Purkinje cell (primary cell): ENCODE measurements at places on chromosomes 4 and X. TPM values are rescaled to one million over a fixed set of nuclear protein-coding genes. Genes with fewer than 3 reads are reported as not detected.

Gene ZCCHC18
- polyA plus RNA-seq, result 4.3 and 5.7 TPM in 2 replicates

Gene STPG2
- polyA plus RNA-seq, result 0.24 and 0.30 TPM in 2 replicates

Gene OPN1MW
- not detected in 2 replicates for polyA plus RNA-seq

Gene TIGD4
- 0.59 TPM in 1 of 2 replicates, not detected in the other for polyA plus RNA-seq

Gene NPFFR2
- polyA plus RNA-seq, result 0.12 TPM in 1 of 2 replicates, not detected in the other

Gene AMER1
- 0.36 and 0.62 TPM in 2 replicates for polyA plus RNA-seq

Gene BANK1
- polyA plus RNA-seq, result 0.89 TPM in 1 of 2 replicates, not detected in the other

Gene BEX4
- polyA plus RNA-seq, result 241 and 356 TPM in 2 replicates

Gene ARX
- 0.66 and 2.2 TPM in 2 replicates for polyA plus RNA-seq

Gene SORCS2
- polyA plus RNA-seq, result 5.2 and 8.3 TPM in 2 replicates

Gene INPP4B
- 2.7 and 5.4 TPM in 2 replicates for polyA plus RNA-seq

Gene TMPRSS11A
- 0.60 and 1.2 TPM in 2 replicates for polyA plus RNA-seq

Gene ARHGAP36
- polyA plus RNA-seq, result 1.7 TPM in 1 of 2 replicates, not detected in the other

Gene CT45A10
- polyA plus RNA-seq, result not detected in 2 replicates

Gene CYBB
- polyA plus RNA-seq, result 0.08 TPM in 1 of 2 replicates, not detected in the other

Gene SMR3B
- not detected in 2 replicates for polyA plus RNA-seq

Gene HS6ST2
- polyA plus RNA-seq, result 45.7 and 53.7 TPM in 2 replicates

Gene GPR50
- not detected in 2 replicates for polyA plus RNA-seq

Gene BMPR1B
- 29.6 and 34.4 TPM in 2 replicates for polyA plus RNA-seq

Gene EGF
- polyA plus RNA-seq, result not detected in 2 replicates

Gene TMEM255A
- 142 and 168 TPM in 2 replicates for polyA plus RNA-seq

Gene PCSK1N
- polyA plus RNA-seq, result 12.2 and 25.7 TPM in 2 replicates

Gene S100G
- not detected in 2 replicates for polyA plus RNA-seq

Gene RBM10
- polyA plus RNA-seq, result 3.1 and 3.5 TPM in 2 replicates

Gene MAGEA11
- polyA plus RNA-seq, result not detected in 2 replicates

Gene RADX
- 1.2 TPM in 1 of 2 replicates, not detected in the other for polyA plus RNA-seq

Gene ADGRL3
- 15.0 and 27.0 TPM in 2 replicates for polyA plus RNA-seq

Gene MAPK10
- polyA plus RNA-seq, result 117 and 144 TPM in 2 replicates
